Suppressor macrophage treated with lipopolysaccharide for 4 hours (primary cell): ENCODE measurements at places on chromosomes 16 and 17.

DNA sequence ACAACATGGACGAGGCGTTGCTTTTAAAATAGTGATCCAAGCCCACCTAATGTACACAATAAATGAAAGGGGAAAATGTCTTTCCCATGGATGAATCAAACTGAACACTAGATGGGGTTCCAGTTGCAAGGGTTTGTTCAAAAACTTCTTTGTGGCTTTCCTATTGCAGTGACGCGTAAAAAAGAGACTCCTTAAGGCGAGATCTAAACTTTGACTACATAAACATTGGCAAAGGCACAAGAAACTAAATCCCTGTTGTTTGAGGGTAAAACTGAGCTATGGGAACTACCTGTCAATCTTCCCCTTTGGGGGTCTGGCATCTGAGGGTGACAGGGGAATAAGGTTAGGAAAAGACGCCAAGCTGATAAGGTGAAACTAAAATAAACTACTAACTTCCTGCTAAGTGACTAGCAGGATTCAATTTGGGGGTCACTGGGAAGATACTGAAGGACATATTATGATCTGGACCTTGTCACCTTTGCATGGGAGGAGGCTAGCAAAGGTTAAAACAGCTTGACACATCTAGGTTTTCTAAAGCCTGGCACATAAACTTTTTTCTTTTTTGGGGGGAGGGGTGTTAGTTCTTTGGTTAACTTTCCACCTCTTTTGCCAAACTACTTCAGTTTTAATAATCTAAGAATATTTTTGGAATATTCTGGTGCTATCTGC lies 4.7 kb downstream of the SALL1 start:
- no peak for DNase-seq

DNA sequence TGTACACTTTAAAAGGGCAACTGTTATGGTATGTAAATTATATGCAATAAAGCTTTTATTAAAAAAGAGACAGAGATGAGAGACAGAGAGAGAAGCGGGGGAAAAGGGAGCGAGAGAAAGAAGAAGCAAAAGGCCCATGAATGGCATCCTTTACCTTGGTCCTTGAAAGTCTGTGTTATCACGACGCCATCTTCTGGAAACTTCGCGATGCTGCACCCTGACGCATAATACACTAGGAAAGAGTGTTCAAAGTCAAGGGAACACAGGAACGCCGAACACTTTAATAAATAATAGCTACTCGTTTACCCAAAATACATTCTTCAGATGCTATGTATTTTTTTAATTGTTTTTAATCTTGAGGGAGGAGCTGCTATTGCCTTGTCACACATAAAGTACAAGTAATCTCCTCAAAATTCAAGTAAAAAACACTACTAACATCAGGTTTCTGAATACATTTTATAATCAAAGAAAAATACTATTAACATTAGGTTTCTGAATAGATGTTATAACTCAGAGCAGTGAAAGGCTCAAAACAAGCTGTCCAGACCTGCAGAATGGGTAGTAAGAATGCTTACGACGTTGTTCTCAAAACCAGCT lies 23.0 kb upstream of the SLC38A8 start:
- DNase-seq, result peak; percentile 61

- no peak for DNase-seq
Measured at GRCh38 chr16:89350701-89351380, 133.3 kb downstream of the ZNF778 start.

DNA sequence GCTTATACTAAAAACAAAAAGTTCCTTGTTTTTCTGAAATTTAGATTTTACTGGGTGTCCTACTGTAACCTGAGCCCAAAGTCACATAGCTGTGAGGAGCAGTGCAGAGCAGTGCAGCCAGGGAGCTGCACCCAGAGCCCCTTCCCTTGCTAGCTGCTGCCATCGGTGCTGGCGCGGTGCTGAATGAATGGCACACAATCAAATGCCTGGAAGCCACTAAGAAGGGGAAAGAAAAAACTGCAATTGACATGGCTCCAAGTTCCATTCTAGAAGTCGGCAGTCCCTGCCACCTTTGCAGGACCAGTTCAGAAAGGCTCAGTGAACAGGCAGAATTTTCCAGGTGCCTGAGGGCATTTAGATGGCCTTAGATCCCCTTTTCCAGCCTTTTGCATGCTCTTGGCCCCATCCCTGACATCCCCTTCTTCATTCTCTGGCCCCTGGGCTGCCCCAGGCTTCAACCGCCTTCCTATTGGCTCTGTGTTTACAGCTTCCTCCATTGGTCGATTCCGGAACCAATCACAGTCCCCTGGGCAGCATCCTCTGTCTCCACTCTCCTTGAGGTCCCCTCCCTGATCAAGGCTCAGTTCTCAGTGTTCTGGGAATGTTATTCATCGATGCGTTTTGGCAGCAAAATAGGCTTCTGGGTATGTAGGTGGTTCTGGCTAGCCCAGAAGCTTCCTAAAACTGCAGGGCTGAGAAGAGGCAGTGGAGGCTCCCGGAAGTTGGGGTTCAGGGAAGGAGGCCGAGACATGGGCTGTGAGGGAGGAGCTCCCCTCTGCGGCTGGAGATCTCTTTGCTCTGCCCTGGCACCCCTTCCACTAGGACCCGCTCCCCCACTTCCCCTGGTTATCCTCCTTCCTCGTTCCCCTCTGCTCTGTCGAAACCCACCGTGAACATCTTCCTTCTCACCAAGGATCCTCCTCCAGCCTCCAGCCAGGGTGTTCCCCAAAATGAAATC lies 37.9 kb downstream of the ATP2C2 start:
- no peak for DNase-seq

DNA sequence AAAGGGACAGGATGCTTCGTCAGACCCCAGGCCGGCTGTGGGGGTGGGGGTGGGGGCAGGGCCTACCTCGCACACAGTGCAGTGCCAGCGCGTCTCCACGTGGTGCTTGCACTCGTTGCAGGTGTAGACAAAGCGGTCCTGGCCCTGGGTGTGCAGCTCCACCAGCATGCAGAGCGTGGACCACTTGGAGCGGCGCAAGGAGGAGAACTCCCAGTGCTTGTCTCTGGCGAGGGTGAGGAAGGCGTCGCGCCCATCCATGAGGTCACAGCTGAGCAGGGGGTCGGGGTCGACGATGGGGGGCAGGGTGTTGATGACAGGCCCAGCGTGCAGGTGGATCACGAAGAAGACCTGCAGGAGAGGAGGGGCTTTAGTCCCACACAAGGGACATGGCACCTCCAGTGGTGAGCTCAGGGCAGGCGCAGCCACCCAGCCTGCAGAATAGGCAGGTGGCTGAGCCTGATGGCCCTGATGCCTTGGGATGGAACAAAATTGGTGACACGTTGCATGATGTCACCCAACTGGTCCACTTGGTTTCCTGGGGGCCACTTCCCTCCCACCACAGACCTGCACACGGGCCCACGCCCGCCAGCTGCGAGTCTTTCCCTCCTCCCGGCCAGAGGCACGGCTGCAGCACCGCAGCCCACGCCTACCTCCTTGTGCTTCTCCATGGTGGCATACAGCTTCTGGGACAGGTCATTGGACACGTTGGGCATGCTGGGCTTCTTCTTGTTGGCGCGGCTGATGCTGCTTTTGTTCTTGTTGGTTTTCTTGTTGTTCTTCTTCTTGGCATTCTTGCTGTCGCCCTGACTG lies 14.0 kb upstream of the TRAP1 start:
- DNase-seq, result no peak

DNA sequence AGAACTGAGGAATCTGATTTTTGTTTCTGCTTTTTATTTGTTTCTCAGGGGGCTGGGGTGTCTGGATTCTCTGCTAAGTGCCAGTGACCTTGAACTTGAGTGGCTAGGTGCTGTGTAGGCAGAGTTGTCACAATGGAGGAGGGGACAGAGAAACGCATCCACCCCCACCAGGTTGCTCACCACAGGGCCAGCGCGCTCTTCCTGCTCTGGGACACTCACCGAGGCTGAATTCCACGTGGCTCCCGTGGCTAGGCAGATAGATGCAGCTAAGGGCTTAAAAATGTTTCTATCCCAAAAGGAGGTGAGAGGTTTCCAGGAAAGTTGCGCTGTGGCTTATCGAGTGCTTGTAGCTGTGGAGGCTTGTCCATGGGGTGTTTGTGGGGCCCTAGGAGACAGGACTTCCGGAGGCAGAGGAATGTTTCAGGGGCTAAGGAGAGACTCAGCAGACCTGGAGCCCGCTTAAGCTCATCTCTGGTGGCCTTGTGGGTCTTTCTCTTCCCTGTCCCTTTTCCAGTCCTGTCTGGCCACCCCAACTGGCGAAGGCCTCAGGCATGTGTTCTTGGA lies 36.8 kb downstream of the ADCY7 start:
- no peak for DNase-seq

GRCh38 chr16:89013692-89014402 lies 36.8 kb upstream of the CBFA2T3 start:
- no peak for DNase-seq

DNA sequence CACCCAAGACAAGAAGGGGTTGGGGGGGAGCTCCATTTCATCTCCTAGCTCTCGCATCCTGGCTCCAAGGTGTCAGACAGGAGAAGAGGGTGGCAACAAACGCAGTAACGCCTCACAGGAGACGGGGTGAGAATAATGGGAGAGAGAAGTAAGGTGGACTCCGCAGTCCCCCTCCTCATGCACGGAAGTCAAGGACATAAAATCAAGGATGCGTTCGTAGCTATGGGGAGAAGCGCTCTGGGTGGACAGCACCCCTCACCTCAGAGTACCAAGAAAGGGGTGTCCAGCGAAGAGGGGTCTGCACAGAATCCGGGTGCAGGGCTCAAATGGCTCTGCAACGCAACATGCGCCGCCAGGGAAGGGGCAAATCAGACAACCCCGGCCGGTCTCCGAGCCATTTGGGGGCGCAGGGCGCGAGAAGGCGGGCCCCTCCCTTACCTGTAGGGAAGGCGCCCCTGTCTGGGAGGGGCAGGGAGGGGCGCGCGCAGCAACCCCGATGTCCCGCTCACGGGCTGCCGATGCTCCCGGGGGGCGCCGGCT lies 555 bp downstream of the HDAC5 start:
- no peak for DNase-seq

GRCh38 chr17:5068236-5068635 lies 10.0 kb upstream of the ZFP3 start:
- DNase-seq, result no peak

DNA sequence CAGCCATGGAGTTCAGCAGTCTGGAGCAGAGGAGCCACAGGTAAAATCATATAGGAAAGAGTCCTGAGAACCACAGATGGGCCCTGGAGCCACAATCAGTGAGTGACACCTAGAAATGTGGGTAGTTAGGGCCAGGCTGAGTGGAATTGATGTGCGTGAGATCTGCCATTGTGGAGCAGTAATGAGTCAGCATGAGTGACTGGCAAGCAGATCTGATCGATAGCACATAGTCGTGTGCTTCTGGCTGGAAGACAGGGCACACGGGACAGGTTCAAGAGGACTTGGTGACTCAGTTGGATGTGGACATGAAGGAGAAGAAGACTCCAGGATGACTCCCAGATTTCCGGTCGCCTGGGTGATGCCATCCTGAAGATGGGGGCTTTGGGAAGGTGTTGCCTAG lies 12.3 kb downstream of the ADORA2B start:
- no peak for DNase-seq

DNA sequence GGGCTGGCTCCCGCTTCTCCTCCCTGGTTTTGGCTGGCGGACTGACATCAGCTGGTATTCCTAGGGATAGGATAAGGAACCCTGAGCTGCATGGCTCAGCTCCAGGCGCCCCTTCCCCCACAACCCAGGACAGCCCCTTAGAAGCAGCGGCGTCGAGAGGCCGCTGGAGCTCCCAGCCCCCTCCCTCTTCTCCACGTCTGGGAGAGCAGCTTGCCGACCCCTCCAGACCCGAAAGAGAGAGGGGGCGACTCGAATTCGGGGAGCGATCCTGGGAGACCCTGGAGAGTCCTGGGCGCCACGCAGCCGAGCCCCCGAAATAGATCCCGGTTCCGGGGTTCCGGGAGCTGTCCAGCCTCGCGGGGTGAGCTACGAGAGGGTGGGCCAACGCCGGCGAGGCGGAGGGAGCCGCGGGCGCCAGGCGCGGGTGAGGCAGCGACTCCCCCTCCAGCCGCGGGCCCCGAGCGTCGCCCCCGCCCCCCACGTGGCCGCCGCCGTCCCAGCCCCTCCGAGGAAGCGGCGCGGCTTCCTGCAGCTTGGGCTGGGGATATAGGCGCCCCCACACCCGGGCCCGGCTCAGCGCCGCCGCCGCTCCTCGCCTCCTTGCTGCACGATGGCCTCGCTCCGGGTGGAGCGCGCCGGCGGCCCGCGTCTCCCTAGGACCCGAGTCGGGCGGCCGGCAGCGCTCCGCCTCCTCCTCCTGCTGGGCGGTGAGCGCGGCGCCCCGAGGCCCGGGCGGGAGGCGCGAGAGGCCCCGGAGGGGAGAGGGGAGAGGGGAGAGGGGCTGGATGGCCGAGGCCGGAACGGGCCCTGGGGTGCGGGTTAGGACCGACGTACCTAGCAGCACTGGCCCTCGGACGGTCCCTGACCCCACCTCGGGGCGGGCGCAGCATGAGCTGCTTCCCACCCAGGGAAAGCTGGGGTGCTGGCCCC lies at the start of gene RAMP2:
RAMP2 (plus strand) TSS at position 576 of the 930 bp plus-strand sequence; CDS start at position 611, 35 bp downstream.
- DNase-seq, result peak; percentile 39

- DNase-seq, result peak; percentile 14
Measured at GRCh38 chr16:49754495-49755312, 101.2 kb downstream of the ZNF423 start.

- peak; percentile 42 for DNase-seq
Measured at GRCh38 chr16:81866820-81867440, 87.8 kb downstream of the PLCG2 start.

DNA sequence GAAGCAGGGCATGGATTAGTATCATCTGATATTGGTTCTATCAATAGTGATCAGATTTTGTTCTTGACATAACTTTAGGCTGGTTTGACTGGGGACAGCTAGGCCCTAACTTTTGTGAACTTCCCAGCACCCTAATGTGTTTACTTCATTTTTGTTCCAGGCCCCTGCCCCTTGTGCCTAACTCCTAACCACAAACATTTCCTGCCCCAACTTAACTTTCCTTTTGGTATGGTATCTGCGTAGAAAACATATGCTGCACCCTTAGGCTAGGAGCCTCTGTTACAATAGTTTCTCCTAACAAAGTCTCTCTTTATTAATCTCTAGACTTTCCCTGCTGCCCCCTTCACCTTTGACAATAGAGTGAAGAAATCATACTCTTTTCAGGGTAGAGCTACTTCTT lies 2.5 kb downstream of the ADPRM start:
- DNase-seq, result no peak

- peak; percentile 68 for DNase-seq
Measured at GRCh38 chr16:77584205-77584859, 138.0 kb upstream of the NUDT7 start.

GRCh38 chr17:75557075-75557851 lies 30.3 kb upstream of the MYO15B start:
- no peak for DNase-seq

GRCh38 chr17:76930107-76930506 lies 61.9 kb downstream of the MGAT5B start:
- no peak for DNase-seq

DNA sequence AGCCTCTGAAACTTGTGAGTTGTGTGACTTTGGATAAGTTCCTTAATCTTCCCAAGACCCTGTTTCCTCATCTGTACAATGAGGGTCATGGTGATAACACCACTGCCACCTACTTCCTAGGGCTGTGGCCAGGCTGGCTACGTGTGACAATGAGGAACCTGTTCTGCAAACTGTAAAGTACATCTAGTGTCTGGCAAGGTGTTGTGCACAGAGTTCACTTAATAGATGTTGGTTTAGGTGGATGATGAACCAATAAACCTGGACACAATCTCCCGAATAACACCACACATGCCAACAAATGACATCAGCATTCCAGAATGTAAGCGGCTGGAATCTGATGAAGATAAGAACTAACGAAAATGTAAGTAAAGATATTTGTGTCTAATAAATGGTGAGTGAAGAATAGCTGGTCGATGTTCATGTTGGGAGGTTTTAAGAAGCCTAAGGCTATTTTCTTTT lies 82.3 kb downstream of the MARCHF10 start:
- DNase-seq, result peak; percentile 34
